Endodermal cell (in vitro differentiated cells): ENCODE measurements at places on chromosomes 2 and 18.

- no peak for DNase-seq
These were observed 206.0 kb upstream of the CXCR4 start for GRCh38 chr2:136323935-136324334.

DNA sequence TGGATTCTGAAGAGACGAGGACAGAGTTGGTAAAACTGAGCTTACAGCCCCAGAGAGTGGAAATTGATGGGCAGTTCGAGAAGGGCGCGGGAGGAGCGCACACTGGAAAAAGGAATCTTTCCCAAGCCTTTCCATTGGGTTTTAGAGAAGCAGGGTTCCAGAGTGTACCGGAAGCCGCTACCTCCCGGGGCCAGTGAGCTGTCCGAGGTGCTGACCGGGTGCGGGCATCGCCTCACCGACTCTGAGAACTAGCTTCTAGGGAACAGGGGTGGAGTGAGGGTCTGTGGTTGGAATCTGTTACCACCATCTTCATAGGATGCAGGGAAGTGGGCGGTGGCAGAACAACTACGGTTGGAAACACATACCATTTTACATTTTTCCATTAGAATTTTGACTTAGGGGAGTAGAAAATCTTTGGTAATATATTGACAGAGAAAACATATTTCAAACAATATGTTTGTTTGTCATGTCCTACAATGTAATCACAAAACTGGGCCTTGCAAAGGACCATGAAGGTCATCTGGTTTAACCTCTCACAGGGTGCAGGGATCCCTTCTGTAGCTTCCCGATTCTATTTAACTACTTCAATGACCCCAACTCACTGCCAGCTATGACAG lies 724 bp downstream of the NMS start:
- peak; percentile 93 for DNase-seq

DNA sequence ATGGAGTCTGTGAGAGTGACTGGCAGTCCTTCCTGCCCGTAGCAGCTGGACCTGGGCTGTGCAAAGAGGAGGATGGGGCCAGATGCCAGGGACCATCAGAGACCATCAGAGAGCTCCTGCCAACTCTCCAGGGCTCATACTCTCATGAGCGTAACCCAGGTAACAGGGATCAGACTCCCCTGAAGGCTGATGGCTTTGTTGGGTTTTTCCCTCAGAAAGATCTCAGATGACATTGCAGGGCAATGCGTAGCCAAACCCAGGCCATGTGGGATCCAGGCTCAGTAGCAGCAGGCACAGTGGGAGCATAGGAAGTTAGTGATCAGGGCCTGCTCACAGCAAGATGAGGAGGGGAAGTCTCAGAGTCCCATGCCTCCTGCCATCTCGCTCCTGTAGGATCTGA lies 218.0 kb downstream of the LOXHD1 start:
- no peak for DNase-seq

GRCh38 chr2:231781798-231782726 lies 980 bp upstream of the PDE6D start:
- DNase-seq = no peak

GRCh38 chr2:53028225-53028624 lies 739.4 kb upstream of the CHAC2 start:
- no peak for DNase-seq

- no peak for DNase-seq
These were observed 12.8 kb upstream of the TTN start for GRCh38 chr2:178819992-178820391.
